Activated T-helper 1 cell treated with anti-CD3 and anti-CD28 coated beads, Interleukin-12 subunit alpha, Interleukin-12 subunit beta, Interleukin-2, Interleukin-4 antibody, amounts not matched to agents 30 ng/mL and 10 ng/mL and 1 ng/mL, durations not matched to agents 14 hours and 24 hours and 36 hours (primary cell): ENCODE measurements at places on chromosomes 4 and X.

GRCh38 chr4:187294861-187295260 lies 571.2 kb upstream of the FAT1 start:
- H3K36me3 ChIP-seq, result no peaks in the 10 kb centered on the region
- H3K4me3 ChIP-seq, result no peak overlapping the region
- no peak for DNase-seq
- no peaks in the 10 kb centered on the region for H3K27me3 ChIP-seq
- no peaks in the 10 kb centered on the region for H3K4me1 ChIP-seq

DNA sequence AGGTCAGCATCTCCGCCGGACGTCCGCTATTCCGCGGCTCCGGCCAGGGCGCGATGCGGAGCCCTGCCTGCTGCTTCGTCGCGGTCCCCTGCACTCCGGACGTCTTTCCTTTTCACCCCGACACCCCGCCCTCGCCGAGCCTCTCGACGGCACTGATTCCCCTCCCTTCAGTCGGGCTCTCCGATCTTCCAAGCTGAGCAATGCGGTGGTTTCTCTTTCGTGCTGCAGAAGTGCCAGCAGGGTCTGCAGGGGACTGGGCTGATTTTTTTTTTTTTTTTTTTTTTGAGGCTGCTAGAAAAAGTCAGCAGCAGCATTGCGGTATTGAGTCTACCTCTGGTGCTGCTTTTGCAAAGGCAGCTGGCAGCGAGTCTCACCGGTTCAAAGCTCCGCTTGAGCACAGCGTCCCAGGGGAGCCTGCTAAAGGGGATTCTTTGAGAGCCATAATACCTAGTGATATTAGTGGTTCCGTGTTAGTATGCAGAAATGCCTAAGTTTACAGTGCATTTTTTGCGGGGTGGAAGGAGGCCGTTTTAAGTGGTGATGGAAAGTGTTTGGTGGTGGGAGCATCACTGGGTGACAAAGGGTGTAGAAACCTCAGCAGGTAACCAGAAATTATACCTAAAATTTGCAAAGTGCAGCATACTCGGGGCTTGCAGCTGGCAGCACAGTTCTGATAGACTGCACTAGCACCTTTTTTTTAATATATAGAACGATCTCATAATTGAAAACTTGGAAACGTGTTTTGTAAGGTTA lies 969 bp downstream of the STIM2 start:
- H3K36me3 ChIP-seq, result peaks cover 6% of the 10 kb centered on the region
- no peaks in the 10 kb centered on the region for H3K27me3 ChIP-seq
- H3K4me1 ChIP-seq, result peaks cover 70% of the 10 kb centered on the region

- H3K27ac ChIP-seq, result no peak overlapping the region
- H3K4me3 ChIP-seq, result no peak overlapping the region
- H3K27me3 ChIP-seq, result peaks cover 85% of the 10 kb centered on the region
- no peak for DNase-seq
- no peaks in the 10 kb centered on the region for H3K4me1 ChIP-seq
Observed at GRCh38 chr4:110614173-110614963, 8.5 kb downstream of the PITX2 start.

DNA sequence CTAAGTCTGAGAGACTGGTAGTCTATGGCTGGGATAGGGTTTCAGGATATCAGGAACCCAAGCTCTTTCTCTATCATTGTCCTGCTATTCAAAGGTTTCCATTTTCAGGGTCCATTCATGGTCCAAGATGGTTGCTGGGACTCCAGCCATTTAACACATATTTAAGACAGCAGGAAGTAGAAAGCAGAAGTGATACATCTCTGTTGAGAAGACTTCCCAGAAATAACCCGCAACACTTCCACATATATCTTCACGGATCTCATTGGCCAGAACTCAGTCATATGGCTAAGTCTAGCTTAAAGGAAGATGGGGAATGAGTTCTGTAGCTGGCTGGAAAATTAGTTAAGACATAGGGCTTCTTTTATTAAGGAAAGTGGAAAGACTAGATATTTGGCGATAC lies 23.8 kb downstream of the CTSO start:
- no peak for DNase-seq
- H3K4me3 ChIP-seq, result no peak overlapping the region
- H3K36me3 ChIP-seq, result no peaks in the 10 kb centered on the region
- no peaks in the 10 kb centered on the region for H3K4me1 ChIP-seq

- H3K4me3 ChIP-seq, result no peak overlapping the region
- no peak overlapping the region for H3K27ac ChIP-seq
- DNase-seq, result no peak
- H3K4me1 ChIP-seq, result no peaks in the 10 kb centered on the region
- H3K36me3 ChIP-seq, result no peaks in the 10 kb centered on the region
- peaks cover 3% of the 10 kb centered on the region for H3K27me3 ChIP-seq
Observed at GRCh38 chr4:129230846-129231245, 134.9 kb downstream of the C4orf33 start.

DNA sequence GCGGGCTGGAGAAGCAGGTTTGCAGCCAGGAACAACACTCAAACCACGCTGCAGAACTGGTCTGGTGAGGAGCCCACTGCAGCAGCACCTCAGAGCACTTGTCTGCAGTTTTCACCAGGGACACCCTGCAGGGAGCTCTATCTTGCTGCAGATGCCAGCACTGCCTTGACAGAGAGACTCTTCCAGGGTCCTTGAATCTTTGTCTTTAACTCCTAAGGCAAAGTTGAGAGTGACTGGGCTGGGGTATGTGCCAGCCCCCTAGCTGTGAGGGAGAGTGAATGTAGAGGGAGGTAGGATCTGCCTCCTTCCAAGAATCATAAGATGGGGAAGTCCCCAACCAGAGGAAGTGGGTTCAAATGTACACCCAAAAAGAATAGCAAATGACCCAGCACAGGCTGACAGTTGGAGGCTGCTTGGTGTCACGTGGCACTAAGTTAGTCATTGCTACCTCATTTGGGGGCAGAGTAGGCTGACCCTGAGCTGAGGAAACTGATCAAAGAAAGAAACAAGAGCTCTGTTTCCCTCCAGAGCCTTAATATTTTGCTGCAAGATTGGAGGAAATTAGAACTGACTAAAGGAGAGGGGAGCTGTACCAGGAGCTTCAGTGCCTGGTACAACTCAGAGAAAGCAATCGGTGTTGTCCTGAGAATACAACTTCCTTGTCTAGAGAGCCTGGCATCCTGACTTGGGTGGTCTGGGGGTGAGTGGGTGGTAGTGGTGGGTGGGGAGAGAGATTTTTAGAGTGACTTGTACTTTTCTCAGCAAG lies 28.2 kb upstream of the HUWE1 start:
- peak overlapping the region; percentile 88 for H3K4me3 ChIP-seq
- DNase-seq, result peak; percentile 70
- H3K4me1 ChIP-seq, result peaks cover 52% of the 10 kb centered on the region
- no peaks in the 10 kb centered on the region for H3K27me3 ChIP-seq
- H3K27ac ChIP-seq, result peak overlapping the region; percentile 99
- H3K36me3 ChIP-seq, result peaks cover 14% of the 10 kb centered on the region

GRCh38 chrX:119647089-119647488 lies 40.9 kb upstream of the NKRF start:
- peak overlapping the region; percentile 40 for H3K27ac ChIP-seq
- H3K4me1 ChIP-seq, result peaks cover 22% of the 10 kb centered on the region
- H3K36me3 ChIP-seq, result peaks cover 23% of the 10 kb centered on the region
- H3K27me3 ChIP-seq, result no peaks in the 10 kb centered on the region

DNA sequence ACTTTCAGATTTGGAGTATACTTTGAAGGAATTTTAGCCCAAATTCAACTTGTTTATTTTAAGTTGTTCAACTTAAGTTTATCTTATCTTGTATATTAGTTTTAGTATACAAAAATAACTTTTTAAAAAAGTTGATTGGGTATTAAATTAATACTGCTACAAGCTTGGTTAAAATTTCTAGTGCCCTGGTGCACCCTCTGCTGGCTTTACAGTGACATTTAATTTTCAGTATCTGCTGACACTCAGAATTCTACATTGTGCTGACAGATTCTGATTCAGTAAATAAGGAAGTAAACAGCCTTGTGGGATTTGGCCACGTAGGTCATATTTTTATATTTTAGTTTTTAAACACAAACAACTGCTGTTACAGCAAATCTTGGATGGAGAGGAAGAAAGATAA lies 2.9 kb downstream of the EDA start:
- peaks cover 19% of the 10 kb centered on the region for H3K4me1 ChIP-seq
- no peak for DNase-seq
- H3K27ac ChIP-seq, result no peak overlapping the region
- peaks cover 1% of the 10 kb centered on the region for H3K36me3 ChIP-seq
- peaks cover 9% of the 10 kb centered on the region for H3K27me3 ChIP-seq
- no peak overlapping the region for H3K4me3 ChIP-seq

- H3K27ac ChIP-seq, result no peak overlapping the region
- DNase-seq, result no peak
- H3K4me1 ChIP-seq, result no peaks in the 10 kb centered on the region
- no peak overlapping the region for H3K4me3 ChIP-seq
- peaks cover under 1% of the 10 kb centered on the region for H3K36me3 ChIP-seq
Observed at GRCh38 chr4:77176640-77177039, 19.6 kb downstream of the CCNG2 start.

DNA sequence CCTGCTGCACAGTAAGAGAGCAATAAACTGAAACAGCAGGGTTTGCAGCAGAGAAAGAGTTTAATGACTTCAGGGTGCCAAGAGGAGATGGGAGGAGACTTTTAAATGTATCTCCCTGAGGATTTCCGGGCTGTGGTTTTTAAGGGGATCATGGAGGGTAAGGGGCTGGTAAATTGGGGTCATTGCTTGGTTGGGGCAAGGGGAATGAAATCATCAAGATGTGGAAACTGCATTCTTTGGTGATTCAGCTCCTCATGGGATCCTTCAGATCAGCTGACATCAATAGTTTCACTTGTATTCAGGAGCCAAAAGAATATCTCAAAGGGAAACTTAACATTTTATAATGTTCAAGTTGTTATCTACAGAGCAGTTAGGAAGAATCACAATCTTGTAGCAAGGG lies 174.3 kb upstream of the ANXA10 start:
- H3K27me3 ChIP-seq, result no peaks in the 10 kb centered on the region
- H3K36me3 ChIP-seq, result no peaks in the 10 kb centered on the region
- no peak for DNase-seq
- no peak overlapping the region for H3K4me3 ChIP-seq
- no peak overlapping the region for H3K27ac ChIP-seq

- H3K4me1 ChIP-seq, result no peaks in the 10 kb centered on the region
- H3K36me3 ChIP-seq, result no peaks in the 10 kb centered on the region
- no peak overlapping the region for H3K27ac ChIP-seq
- no peak for DNase-seq
- H3K4me3 ChIP-seq, result no peak overlapping the region
- H3K27me3 ChIP-seq, result no peaks in the 10 kb centered on the region
Observed at GRCh38 chr4:12928751-12929150, 555.4 kb downstream of the RAB28 start.

- peak; percentile 58 for DNase-seq
- peaks cover 17% of the 10 kb centered on the region for H3K27me3 ChIP-seq
- H3K27ac ChIP-seq, result peak overlapping the region; percentile 75
Observed at GRCh38 chrX:153609917-153610835, 11.2 kb upstream of the CCNQ start.

GRCh38 chr4:179292468-179292867 lies 1850.2 kb upstream of the AGA start:
- no peaks in the 10 kb centered on the region for H3K27me3 ChIP-seq
- H3K4me1 ChIP-seq, result no peaks in the 10 kb centered on the region
- H3K27ac ChIP-seq, result no peak overlapping the region
- DNase-seq, result no peak

GRCh38 chr4:18695733-18696527 lies 674.4 kb upstream of the LCORL start:
- no peak overlapping the region for H3K27ac ChIP-seq
- H3K36me3 ChIP-seq, result no peaks in the 10 kb centered on the region
- H3K4me3 ChIP-seq, result no peak overlapping the region
- DNase-seq, result no peak

GRCh38 chr4:182405087-182405486 lies 161.9 kb downstream of the TENM3 start:
- no peak overlapping the region for H3K27ac ChIP-seq
- no peaks in the 10 kb centered on the region for H3K36me3 ChIP-seq
- no peak for DNase-seq

- no peak for DNase-seq
- H3K27me3 ChIP-seq, result no peaks in the 10 kb centered on the region
- no peak overlapping the region for H3K4me3 ChIP-seq
- no peaks in the 10 kb centered on the region for H3K36me3 ChIP-seq
- no peaks in the 10 kb centered on the region for H3K4me1 ChIP-seq
Observed at GRCh38 chr4:160423879-160424451, 1321.1 kb downstream of the RAPGEF2 start.

DNA sequence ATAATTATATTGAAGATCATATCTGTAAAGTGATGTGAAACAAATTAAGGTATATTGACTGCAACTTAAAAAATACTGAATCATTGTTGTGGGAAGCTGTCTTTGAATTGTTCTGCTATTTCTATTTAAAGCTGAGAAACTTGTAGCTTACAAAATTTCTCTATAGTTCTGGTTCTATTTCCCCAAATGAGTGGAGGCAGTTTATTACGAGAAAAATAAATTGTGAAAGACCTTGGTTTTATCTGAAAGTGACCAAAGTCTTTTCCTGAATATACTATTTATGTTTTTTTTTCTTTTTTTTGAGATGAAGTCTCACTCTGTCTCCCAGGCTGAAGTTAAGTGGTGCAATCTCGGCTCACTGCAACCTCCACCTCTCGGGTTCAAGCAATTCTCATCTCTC lies 165.4 kb downstream of the SH3BGRL start:
- H3K36me3 ChIP-seq, result no peaks in the 10 kb centered on the region
- no peak overlapping the region for H3K4me3 ChIP-seq
- H3K27me3 ChIP-seq, result peaks cover 2% of the 10 kb centered on the region
- no peaks in the 10 kb centered on the region for H3K4me1 ChIP-seq
- no peak overlapping the region for H3K27ac ChIP-seq
- DNase-seq, result no peak

GRCh38 chr4:53586121-53586816 lies 5.0 kb downstream of the LNX1 start:
- H3K36me3 ChIP-seq, result peaks cover 2% of the 10 kb centered on the region
- DNase-seq, result no peak
- H3K4me3 ChIP-seq, result no peak overlapping the region
- H3K27ac ChIP-seq, result no peak overlapping the region
- H3K27me3 ChIP-seq, result peaks cover 12% of the 10 kb centered on the region

GRCh38 chrX:30900227-30900626 lies 11.2 kb upstream of the TAB3 start:
- no peak overlapping the region for H3K27ac ChIP-seq
- no peaks in the 10 kb centered on the region for H3K36me3 ChIP-seq
- H3K4me1 ChIP-seq, result peaks cover 11% of the 10 kb centered on the region
- H3K4me3 ChIP-seq, result peak overlapping the region; percentile 15
- peaks cover 8% of the 10 kb centered on the region for H3K27me3 ChIP-seq
- no peak for DNase-seq

DNA sequence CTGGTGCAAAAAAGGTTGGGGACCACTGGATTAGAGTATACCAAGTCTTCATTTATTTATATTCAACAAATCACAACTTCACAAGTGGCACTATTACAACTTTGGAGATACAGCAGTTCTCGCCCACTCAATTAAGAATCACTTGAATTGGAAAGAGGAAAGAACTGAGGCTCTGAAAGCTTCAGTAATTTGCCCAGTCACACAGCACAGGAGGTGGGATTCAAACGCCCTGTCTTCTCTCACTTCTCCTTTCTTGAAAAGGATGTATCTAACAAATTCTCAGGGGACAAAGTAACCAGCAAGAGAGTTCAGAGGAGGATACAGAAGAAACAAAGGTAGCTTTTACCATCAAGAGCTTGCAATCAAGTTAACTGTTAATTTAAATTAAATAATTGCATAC lies 12.4 kb downstream of the SMIM14 start:
- H3K27ac ChIP-seq, result no peak overlapping the region
- no peak overlapping the region for H3K4me3 ChIP-seq
- DNase-seq, result no peak

GRCh38 chr4:43846111-43846587 lies 602.5 kb downstream of the KCTD8 start:
- H3K4me1 ChIP-seq, result no peaks in the 10 kb centered on the region
- H3K36me3 ChIP-seq, result no peaks in the 10 kb centered on the region
- DNase-seq, result no peak
- H3K27me3 ChIP-seq, result no peaks in the 10 kb centered on the region

- peaks cover 35% of the 10 kb centered on the region for H3K4me1 ChIP-seq
- no peak overlapping the region for H3K4me3 ChIP-seq
- H3K27ac ChIP-seq, result no peak overlapping the region
- H3K27me3 ChIP-seq, result peaks cover 4% of the 10 kb centered on the region
- peaks cover 2% of the 10 kb centered on the region for H3K36me3 ChIP-seq
Observed at GRCh38 chr4:77079281-77079680, 3.5 kb upstream of the CCNI start.
